Tracheal epithelial cell (primary cell): ENCODE measurements at places on chromosomes 6 and 20. TPM values are rescaled to one million over a fixed set of nuclear protein-coding genes. Genes with fewer than 3 reads are reported as not detected.

VIP gene
- under 0.01 and 0.21 TPM in 2 replicates for total RNA-seq

ZFP57 gene
- 0.24 and 1.1 TPM in 2 replicates for total RNA-seq

PLN gene
- total RNA-seq, result not detected in 2 replicates

ZSWIM1 gene
- total RNA-seq, result 2.4 and 3.4 TPM in 2 replicates

TOX2 gene
- total RNA-seq, result not detected in 2 replicates
